ENCODE measurements at places on chromosomes 3 and 15.

- no peak for DNase-seq
Measured at GRCh38 chr3:153069598-153070510, 92.2 kb upstream of the RAP2B start.

DNA sequence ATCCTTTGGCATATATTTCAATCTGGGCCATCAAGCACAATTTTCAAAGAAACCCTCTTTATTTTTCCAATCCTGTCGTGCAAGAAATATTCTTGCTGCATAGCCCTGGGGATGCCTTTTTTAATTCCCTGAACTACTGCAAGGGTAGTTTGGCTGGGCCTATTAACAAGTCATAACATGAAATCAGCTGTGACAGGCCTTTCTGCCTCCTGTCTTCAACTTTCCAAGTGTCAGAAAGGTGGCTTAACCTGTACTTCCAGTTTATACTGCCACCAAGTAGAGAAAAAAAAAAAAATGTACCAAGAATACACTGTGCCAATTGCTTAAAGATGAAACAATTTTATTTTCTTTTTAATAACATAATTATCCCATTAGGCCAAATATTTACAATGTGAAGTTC is 32.4 kb upstream of the SPPL2A start:
- DNase-seq = no peak

- DNase-seq = no peak
Measured at GRCh38 chr3:173930251-173930650, 532.7 kb downstream of the NLGN1 start.

DNA sequence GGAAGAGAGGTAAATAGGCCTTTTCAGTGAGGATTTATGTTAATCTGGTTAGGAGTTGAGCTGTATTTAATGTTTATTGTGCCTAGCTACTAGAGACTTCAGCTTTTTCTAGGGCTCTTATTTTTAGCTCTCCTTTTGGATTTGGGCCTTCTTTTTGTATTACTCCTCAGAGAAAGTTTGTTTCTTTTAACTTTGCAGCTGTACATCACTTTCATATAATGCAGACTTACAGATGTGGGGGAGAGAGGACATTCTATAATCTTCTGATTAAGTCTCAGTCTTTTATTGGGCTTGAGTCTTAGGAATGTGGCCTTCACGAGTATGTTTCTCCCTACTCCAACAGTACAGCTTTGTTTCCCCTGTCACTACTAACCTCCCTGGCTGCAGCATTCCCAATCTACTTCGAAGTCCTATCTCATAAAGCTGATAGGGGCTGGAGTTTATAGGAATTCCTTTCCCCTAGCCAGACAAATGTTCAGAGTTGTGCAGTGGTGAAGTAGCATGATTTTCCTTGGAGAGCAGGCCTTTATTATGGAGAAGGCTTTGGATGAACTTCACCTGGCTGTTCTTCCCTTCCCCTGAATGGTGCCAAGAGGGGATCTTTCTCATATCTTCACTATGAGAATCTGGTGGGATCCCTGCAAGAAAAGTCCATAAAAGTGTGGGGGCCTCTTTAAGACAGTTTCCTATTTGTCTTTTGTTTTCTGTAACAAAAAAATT is 82.2 kb upstream of the CBLB start:
- DNase-seq = no peak

DNA sequence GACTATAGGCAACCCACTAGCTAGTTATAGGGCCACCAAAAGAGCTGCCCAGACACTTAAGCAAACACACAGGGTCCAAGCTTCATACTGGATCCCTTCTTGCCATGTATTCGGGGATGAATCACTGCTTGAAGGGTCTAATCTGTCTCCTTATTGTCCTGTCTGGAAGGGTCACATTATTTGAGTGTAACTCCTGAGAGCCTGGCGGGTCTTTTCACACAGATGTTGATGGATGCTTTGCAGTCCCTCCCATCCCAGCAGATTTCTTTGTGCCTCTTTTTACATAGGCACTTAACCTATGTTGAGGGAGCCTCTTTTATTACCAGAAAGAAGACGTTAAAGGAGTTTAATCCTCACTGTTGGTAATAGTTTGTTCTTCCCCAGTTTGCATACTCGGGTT is 56.6 kb downstream of the BBX start:
- no peak for DNase-seq

DNA sequence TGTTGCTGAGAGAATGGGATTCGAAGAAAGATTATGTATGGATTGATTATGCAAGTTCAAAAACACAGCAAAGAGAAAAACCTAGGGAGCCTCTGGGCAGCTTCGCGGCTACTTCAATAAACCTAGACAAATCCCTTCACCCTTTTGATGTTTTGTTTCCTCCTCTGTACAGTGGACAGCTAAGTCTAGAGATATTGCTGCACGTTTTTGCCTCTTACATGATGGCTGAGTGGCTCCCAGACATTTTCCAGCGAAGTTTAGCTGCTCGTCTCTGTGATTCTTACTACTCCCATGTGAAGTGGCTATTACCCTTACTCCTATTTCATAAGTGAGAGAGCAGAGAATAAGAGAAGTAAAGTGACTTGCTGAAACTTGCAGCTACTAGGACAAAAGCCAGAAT is 695.0 kb upstream of the GRM7 start:
- DNase-seq = no peak

- DNase-seq = no peak
Measured at GRCh38 chr3:149378478-149379309, 1.2 kb upstream of the TM4SF1 start.

DNA sequence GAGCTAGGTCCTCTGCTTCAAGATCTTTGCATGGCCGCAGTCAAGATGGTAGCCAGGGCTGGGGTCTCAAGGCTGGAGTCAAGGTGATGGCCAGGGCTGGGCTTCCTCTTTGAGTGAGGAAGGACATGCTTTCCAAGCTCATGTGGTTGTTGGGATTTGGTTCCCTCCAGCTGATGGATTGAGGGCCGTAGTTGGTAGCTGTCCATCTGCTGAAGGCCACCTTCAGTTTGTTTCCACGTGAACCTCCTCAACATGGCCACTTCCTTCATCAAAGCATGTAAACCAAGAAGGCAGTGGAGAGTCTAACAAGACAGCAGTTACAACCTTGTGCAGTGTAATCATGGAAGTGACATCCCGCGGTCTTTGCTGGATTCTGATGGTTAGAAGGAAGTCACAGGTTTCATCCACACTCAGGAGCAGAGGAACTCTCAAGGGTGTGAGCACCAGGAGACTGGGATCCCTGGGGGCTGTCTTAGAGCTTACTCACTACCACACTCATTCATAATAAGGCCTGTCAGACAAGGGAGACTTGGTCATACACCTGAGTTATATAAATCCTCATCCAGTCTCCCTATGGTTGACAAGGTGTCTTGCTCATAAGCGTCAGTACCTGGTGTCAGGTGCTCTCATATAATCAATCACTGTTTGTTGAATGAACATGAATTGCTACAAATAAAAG is 42.1 kb downstream of the ABHD5 start:
- no peak for DNase-seq

GRCh38 chr3:71490692-71491091 is 92.8 kb downstream of the FOXP1 start:
- no peak for DNase-seq

- no peak for DNase-seq
Measured at GRCh38 chr15:40115670-40116093, 7.0 kb upstream of the BMF start.

- no peak for DNase-seq
Measured at GRCh38 chr15:49037546-49037940, 8.7 kb downstream of the SECISBP2L start.

- DNase-seq = no peak
Measured at GRCh38 chr3:166114448-166114847, 277.2 kb upstream of the BCHE start.

GRCh38 chr3:188798556-188799145 is 373.1 kb upstream of the TPRG1 start:
- no peak for DNase-seq

DNA sequence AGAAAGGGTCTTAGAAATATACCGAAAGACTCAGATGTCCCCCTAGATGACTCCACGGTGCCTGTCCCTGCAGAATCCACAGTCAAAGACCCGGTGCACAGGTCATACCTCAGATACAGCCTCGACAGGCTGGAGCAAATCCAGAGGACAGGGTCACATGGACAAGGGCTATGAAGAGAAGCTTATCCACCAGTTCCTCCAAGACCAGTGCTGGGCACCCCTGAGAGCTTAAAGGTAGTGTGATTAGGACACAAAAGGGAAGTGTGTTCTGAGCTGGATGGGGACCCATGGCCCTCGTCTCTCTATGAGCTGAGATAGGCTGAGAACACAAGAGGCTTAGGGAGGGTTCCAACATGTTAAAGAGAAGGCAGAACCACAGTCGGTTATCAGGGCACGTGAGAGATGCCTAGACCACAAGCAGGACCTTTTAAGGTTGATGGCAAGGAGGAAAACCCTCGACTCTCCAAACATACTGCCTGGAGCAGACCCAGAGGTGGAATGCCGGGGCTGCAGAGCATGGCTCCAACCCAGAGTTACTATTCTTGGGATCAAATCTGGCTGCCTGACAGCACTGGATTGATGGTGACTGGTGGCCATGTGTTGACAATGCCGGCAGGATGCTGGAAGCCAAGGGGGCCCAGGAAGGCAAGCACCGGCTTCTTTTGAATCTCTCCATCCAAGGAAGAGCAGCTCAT is 46.9 kb downstream of the ADCY5 start:
- DNase-seq = no peak

DNA sequence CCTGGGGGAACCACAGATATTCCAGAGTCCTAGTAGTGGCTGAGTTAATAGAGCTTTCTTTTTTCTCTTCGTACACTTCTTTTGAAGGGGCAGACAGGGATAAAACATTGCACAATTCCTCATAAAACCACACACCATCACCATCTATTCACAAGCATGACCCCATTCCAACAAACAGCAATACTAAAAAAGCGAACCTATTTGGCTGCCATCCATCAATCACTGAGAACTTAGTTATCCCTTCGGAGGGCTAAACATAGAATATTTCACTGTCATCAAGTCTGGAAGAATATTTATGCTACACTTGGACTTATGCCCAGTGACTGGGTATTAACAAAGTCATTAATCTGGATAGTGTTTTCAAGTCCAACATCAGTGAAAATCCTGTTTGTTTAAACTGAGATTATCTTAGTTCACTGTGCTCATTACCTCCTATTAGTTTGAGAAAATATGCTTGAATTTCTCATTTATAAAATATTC is 80.3 kb upstream of the PRTG start:
- DNase-seq = no peak

GRCh38 chr3:129312021-129312639 is 33.5 kb downstream of the HMCES start:
- DNase-seq = no peak

DNA sequence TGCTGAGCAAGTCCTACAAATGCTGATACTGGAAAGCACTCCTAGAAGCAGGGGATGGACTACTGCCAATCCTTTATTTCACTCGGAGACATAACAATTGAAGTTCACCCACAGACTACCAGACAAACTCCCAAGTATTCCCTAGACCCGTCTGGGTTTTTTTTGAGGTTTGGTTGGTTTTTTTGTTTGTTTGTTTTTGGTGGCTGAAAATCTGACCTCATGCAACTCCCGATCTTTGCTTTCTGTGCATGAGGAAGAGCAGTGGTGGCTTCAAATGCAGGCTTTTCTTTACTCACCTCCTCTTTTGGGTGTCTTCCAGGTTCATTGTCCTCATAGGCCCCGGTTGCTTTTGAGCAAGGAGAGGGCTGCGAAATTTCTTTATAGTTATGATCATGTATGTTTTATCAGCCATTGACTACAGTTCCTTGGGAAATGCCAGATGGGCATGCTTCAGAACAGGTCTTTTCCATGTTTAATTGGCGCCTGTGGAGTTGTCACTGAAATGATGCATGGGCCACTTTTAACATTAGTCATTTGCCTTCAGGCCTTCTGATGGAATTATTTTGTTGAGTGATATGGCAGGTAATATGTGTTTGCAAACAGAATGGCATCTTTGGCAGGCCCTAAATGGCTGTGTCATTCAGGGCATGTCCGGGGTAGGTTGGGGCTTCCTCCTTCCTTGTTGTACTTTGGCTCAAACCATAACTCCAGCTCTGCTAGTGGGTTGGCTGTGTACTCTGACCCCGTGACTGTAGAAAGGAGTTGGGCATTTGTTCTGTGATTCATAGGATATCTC is 81.3 kb upstream of the ZBED2 start:
- no peak for DNase-seq

GRCh38 chr15:89778861-89779260 is 2.7 kb downstream of the MESP2 start:
- no peak for DNase-seq

DNA sequence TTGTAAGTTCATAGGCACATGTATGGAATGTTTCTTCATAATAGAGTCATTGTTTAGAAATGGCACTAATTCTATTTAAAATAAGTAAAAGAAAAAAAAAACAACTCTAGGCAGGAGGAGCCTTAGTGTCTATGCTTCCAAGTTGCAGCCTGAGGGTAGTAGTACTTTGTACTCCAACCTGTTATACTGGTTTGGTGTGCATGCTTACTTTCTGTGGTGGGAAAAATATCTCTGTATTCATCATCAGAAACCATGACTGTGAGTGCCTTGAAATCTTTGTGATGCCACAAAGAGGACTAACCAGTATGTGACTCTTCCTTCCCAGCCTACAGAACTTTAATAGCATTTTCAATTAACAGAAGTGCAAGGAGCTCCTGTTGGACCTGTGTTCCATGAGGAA is 4.4 kb downstream of the NAALADL2 start:
- no peak for DNase-seq

- no peak for DNase-seq
Measured at GRCh38 chr15:71186267-71186666, 71.0 kb downstream of the THSD4 start.

- DNase-seq = no peak
Measured at GRCh38 chr3:40329071-40329470, 19.6 kb downstream of the EIF1B start.

GRCh38 chr15:68334661-68335124 is 57.1 kb downstream of the FEM1B start:
- DNase-seq = no peak

DNA sequence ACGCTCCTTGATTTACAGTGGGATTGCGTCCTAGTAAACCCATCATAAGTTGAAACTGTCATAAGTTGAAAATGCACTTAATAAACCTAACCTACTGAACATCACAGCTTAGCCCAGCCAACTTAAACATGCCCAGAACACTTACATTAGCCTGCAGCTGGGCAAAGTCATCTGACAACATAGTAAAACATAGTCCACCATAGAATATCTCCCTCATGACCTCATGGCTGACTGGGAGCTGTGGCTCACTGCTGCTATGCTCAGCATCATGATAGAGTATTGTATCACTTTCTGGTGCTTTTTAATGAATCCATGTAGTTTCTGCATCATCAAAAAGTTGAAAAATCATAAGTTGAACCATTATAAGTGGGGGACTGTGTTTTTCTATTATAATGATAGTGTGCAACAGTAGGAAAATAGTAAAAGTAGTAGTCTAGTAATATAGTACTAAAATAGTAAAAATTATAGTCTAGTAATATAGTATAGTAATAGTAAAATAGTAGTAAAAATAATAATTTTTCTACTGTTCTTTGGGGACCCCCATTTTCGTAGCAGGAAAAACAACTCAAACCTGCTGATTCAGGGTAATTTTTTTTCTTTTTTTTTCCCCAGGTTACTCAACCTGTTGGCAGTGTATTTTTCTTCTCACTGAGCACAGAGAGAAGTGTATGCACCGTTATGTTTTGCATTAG is 233.5 kb downstream of the MYRIP start:
- DNase-seq = no peak

Measured in stimulated activated CD4-positive, alpha-beta T cell treated with anti-CD3 and anti-CD28 coated beads, Interleukin-12 subunit alpha, Interleukin-12 subunit beta, amount 100 ng/mL, for 24 hours (primary cell).